ENCODE measurements at places on chromosomes 4 and X.

DNA sequence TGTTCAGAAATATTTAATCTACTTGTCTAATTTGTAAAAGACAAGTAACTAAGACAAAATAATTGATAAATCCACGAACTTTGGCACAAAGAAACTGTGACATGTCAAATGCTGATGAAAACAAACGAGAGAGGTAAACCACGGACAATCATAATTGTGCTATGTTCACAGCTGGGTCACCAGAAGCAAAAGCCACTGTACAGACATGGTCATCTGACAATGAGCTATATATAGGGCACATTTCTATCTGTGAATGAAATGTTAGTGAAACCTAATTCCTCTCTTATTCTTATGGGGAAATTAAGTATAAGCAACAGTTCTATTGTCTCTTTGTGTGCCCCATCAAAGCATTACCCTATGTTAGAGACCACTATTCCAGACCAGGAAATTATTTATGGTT lies 444.0 kb upstream of the TRAM1L1 start:
- no peak for DNase-seq
- H3K4me3 ChIP-seq: no peak overlapping the region
- H3K4me1 ChIP-seq: no peaks in the 10 kb centered on the region
- H3K27me3 ChIP-seq: no peaks in the 10 kb centered on the region
- no peaks in the 10 kb centered on the region for H3K36me3 ChIP-seq

GRCh38 chr4:56937262-56937661 lies 29.6 kb downstream of the REST start:
- no peak overlapping the region for H3K4me3 ChIP-seq
- no peak overlapping the region for H3K27ac ChIP-seq
- H3K4me1 ChIP-seq: no peaks in the 10 kb centered on the region
- DNase-seq: no peak
- H3K36me3 ChIP-seq: peaks cover 10% of the 10 kb centered on the region
- no peaks in the 10 kb centered on the region for H3K27me3 ChIP-seq

DNA sequence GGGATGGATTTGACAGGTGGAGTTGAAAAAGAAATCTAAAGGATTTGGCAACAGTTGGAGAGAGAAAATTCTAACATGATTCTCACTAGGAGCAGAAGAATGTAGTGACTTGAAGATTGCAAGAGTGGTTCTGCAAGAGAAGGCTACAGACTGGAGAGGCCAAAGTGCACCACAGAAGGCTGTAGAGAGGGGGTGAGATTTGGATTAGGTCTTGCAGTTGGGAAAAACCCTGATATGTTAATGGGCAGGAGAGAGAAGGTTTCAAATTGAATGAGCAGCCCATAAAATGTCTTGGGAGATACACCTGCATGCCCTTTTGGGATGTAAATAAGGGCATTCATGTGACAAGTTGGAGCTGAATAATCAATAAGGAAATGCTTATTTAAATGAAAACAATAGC lies 14.7 kb upstream of the VEGFD start:
- H3K27ac ChIP-seq: no peak overlapping the region
- H3K4me1 ChIP-seq: no peaks in the 10 kb centered on the region
- no peaks in the 10 kb centered on the region for H3K27me3 ChIP-seq
- DNase-seq: no peak
- H3K36me3 ChIP-seq: no peaks in the 10 kb centered on the region

GRCh38 chrX:119145241-119145653 lies 17.6 kb upstream of the KIAA1210 start:
- no peak overlapping the region for H3K27ac ChIP-seq
- no peak overlapping the region for H3K4me3 ChIP-seq
- no peak for DNase-seq

DNA sequence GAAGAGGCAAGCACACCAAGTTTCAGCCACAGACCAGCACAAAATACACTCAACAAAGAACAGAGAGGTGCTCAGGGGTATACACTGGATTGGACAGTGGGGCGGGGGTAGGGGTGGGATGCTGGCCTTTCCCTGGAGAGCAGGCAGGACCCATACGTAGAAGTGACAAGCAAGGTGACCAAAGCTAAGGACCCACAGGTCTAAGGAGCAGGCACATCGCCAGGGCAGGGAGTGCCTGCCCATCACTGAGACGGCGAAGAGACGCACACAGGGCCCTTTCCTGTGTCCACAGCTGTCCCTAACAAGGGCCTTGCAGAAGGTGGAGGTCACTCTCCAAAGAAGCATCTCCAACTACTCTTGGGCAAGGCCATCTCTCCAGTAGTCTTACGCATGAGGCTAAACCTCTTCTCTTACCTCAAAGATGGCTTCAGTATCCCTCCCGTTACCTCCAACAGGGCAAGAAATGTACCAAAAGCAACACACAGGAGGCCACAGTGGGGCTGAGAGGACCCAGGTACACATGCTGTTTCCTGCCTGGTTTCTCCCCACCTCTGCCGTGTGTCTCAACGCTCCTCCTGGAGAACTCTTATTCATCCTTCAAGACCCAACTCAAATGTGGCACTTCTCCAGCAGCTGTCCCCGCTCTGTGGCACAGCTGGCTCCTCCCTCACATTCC lies 6.5 kb downstream of the WDR1 start:
- peaks cover 88% of the 10 kb centered on the region for H3K4me1 ChIP-seq
- H3K4me3 ChIP-seq: no peak overlapping the region

DNA sequence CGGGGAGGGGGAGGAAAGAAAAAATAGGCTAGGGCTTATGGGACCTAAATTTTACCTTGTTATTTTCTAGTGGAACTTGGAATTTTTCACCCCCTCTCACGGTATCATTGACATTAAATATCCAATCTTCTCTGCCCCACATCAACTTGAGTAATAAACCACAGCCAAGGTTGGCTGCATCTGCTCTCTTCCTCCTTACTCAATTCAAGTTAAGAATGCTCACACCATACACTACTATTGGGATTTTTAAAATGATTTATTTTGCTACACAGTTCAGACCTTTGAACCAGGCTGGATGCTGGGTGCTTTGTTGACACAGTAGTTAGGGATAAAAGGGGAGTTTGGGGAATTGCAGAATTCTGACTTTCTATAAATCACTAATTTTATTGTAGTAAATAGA lies 78.2 kb upstream of the DHX15 start:
- H3K36me3 ChIP-seq: no peaks in the 10 kb centered on the region
- no peak for DNase-seq
- H3K27me3 ChIP-seq: no peaks in the 10 kb centered on the region
- no peak overlapping the region for H3K27ac ChIP-seq
- H3K4me1 ChIP-seq: peaks cover 8% of the 10 kb centered on the region

Data from upper lobe of right lung (tissue), 1 donor.